ENCODE measurements at places on chromosomes 12 and 14. TPM values are rescaled to one million over a fixed set of nuclear protein-coding genes. Genes with fewer than 3 reads are reported as not detected.

Gene DTX1
- not detected for total RNA-seq

Gene HOXC6
- 0.09 TPM for total RNA-seq

Gene LHX5
- total RNA-seq: not detected

Gene B4GALNT3
- total RNA-seq: 0.09 TPM

Gene RNASE7
- total RNA-seq: not detected

Gene SPTSSA
- 21.1 TPM for total RNA-seq

Gene TRPV4
- 0.25 TPM for total RNA-seq

All from fibroblast of the aortic adventitia (primary cell).